Left lung (tissue), 14 donors: ENCODE measurements at places on chromosomes 3 and 15. TPM values are rescaled to one million over a fixed set of nuclear protein-coding genes. Genes with fewer than 3 reads are reported as not detected.

GRCh38 chr3:194103505-194103904 lies 32.4 kb upstream of the HES1 start:
- H3K4me1 ChIP-seq: no peaks in the 10 kb centered on the region
- H3K27me3 ChIP-seq: no peaks in the 10 kb centered on the region
- H3K27ac ChIP-seq: no peak overlapping the region
- DNase-seq: no peak
- no peaks in the 10 kb centered on the region for H3K36me3 ChIP-seq
- no peak overlapping the region for H3K4me3 ChIP-seq

DNA sequence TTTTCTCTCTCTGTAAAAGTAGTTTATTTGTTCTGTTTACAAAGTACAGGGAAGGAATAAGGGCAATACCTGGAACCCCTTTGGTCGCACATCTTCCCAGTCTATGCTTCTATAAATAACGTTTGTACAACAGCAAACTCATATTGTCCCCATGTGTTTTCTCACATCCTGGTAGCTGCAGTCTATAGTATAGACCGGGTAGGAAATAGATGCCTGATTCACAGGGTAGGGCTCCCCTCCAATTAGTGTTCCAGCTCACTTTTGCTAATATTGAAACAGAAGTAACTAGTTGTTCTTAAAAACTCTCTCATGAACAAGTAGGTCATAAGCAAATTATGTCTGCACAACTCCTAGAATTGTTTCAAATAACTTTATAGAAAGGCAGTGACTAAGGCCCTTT lies 17.7 kb downstream of the ATG7 start:
- H3K4me1 ChIP-seq: peaks cover 43% of the 10 kb centered on the region
- no peaks in the 10 kb centered on the region for H3K27me3 ChIP-seq

- H3K4me3 ChIP-seq: no peak overlapping the region
- no peak for DNase-seq
Observed at GRCh38 chr3:22170370-22170769, 419.4 kb upstream of the ZNF385D start.

DNA sequence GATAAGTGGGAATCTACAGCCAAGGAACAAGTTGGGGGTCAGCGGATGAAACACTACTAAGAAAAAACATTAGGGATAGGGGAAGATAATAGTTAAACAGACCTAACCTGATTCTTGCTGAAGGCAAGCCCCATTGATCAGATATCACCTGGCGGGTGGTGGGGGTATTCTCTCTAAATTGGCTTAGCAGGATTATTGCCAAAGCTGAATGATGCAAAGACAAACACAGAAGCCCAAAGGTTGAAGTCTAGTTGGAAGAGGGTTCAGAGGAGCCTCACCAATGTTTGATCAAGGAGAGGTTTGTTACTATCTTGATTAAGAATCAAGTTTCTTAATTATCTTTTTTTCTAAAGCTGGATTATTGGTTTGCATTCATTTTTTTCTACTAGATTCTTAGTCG lies 371.9 kb upstream of the CNTN4 start:
- no peaks in the 10 kb centered on the region for H3K36me3 ChIP-seq
- no peak overlapping the region for H3K27ac ChIP-seq
- H3K4me1 ChIP-seq: no peaks in the 10 kb centered on the region
- no peak for DNase-seq

DNA sequence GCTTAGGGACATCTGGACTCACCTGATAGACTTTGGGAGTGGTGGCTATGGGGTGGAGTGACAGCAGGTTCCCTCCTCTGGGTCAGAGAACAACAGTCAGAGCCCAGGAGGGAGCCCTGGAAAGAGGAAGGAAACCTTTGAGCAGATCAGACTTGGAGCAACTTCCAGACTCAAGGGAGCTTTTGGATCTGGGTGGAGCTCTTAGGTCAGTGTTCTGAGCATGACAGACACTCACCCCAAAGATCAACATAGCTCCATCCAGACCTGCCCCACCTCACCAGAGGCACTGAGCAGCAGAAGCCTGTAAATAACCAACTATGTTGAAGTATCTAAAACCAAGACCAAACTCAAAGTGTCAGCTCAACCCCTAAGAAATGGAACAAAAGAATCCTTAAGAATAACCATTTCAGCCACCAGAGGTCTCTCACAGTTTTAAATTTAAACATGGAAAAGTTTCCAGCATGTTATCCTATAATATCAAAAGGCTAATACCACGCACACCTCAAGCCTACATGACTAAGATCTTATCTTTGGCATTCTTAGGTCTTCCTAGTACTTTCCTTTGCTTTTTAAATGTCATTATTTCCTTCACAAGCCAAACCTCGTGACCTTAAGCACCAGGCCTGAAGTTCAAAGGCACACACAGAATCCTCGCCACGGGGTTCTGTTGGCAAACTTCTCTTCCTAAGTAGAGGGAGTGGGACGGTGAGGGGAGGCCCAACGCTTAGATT lies 56.4 kb downstream of the UMPS start:
- peak overlapping the region; percentile 41 for H3K27ac ChIP-seq
- DNase-seq: no peak
- H3K27me3 ChIP-seq: no peaks in the 10 kb centered on the region
- H3K4me3 ChIP-seq: no peak overlapping the region

GRCh38 chr3:132134611-132135010 lies 99.8 kb upstream of the CPNE4 start:
- peak overlapping the region; percentile 63 for H3K27ac ChIP-seq
- no peak overlapping the region for H3K4me3 ChIP-seq
- H3K27me3 ChIP-seq: peaks cover 14% of the 10 kb centered on the region
- H3K36me3 ChIP-seq: no peaks in the 10 kb centered on the region

DNA sequence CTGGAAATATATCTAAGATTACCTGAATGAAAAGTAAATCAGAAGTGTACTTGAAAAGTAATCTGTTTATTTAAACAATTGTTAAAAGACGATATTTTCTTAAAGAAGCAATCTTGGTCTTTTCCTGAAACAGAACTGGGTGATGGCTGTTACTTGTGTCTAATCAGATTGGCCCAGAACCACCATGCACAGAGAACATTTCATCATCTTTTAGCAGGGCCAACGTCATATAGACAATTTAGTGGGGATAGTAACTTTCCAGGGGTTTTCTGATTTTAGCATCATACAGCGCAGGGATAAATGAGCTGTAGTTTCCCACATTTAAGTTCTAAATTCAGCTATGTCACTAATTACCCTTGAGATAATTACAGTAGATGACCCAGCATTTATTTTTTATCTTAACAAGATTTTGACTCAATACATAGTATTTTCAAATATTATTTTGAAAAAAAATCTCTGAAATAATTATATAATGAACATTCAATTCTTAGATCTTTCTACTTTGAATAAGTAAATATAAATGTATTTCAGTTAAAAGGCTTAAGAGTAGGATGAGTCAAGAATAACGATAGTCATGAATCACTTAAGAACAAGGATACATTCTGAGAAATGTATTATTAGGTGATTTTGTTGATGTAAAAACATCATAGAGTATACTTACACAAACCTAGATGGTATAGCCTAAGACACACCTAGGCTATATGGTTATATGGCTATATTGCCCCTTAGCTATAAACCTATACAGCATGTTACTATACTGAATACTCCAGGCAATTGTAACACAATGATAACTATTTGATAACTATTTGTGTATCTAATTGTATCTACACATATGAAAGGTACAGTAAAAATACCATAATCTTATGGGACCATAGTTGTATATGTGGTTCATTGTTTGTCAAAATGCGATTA lies 103.8 kb upstream of the MME start:
- no peaks in the 10 kb centered on the region for H3K27me3 ChIP-seq
- no peak overlapping the region for H3K27ac ChIP-seq
- H3K36me3 ChIP-seq: no peaks in the 10 kb centered on the region
- no peak overlapping the region for H3K4me3 ChIP-seq
- no peaks in the 10 kb centered on the region for H3K4me1 ChIP-seq

- DNase-seq: no peak
- no peaks in the 10 kb centered on the region for H3K36me3 ChIP-seq
- no peak overlapping the region for H3K27ac ChIP-seq
Observed at GRCh38 chr15:79211481-79211880, 71.0 kb upstream of the ANKRD34C start.

GRCh38 chr3:39075910-39076309 lies 24.1 kb downstream of the WDR48 start:
- no peak for DNase-seq
- no peaks in the 10 kb centered on the region for H3K4me1 ChIP-seq
- H3K4me3 ChIP-seq: no peak overlapping the region
- H3K36me3 ChIP-seq: no peaks in the 10 kb centered on the region
- no peak overlapping the region for H3K27ac ChIP-seq

DNA sequence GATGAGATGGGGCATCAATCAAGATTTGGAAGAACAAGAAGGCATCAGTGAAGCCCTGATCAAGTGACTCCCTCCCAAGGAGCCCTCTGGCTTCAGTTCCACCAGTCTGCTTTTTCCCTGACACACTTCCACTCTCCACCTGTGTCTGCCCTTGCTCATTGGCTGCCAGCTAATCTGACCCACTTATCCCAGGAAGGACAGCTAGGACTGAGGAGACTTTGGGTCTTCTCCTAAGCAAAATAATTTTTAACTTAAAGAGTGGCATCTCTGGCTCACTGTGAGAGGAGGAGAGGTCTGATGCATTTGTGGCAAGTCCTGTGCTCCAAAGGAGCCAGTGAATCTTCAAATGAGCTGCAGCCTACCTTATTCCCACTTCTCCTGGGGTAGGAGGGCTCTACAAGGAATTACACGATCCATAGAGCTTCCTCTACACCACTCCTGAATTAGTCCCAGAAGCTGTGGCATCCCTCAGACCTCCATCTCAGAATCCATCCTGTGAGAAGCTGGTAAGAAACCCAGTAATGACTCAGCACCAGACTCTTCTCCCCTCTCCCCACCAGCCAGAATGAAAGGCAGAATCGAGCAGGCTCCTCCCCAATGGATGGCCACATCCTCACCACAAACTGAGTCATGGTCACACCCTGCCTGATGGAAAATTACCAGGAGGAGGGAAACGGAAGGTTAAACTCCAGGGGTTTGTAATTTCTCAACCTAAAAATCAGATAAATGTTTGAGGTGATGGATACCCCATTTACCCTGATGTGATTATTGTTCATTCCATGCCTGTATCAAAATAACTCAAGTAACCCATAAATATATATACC lies 6.3 kb upstream of the PKM start:
- DNase-seq: peak; percentile 80
- H3K4me1 ChIP-seq: peaks cover 16% of the 10 kb centered on the region
- no peaks in the 10 kb centered on the region for H3K27me3 ChIP-seq

CFAP92 gene
- 1.7 TPM for total RNA-seq

ZBED2 gene
- 19.2 TPM for total RNA-seq

RLBP1 gene
- total RNA-seq: not detected

IFT57 gene
- 273 TPM for total RNA-seq

CSTA gene
- 18.6 TPM for total RNA-seq

GRK7 gene
- not detected for total RNA-seq

MFSD1 gene
- total RNA-seq: 134 TPM
